Mammary microvascular endothelial cell (primary cell): ENCODE measurements at places on chromosomes 16 and 17. TPM values are rescaled to one million over a fixed set of nuclear protein-coding genes. Genes with fewer than 3 reads are reported as not detected.

KRTAP4-3 gene
- not detected in 2 replicates for total RNA-seq

YPEL3 gene
- total RNA-seq: 17.7 and 21.3 TPM in 2 replicates

MYH8 gene
- not detected in 2 replicates for total RNA-seq

UBFD1 gene
- 67.1 and 82.6 TPM in 2 replicates for total RNA-seq

SSTR5 gene
- total RNA-seq: not detected in 2 replicates

CCL23 gene
- not detected in 2 replicates for total RNA-seq

CUEDC1 gene
- total RNA-seq: 13.4 and 16.4 TPM in 2 replicates

FASN gene
- 169 and 174 TPM in 2 replicates for total RNA-seq

XYLT2 gene
- total RNA-seq: 33.5 and 38.4 TPM in 2 replicates

ARSG gene
- total RNA-seq: 2.9 and 5.0 TPM in 2 replicates

LIG3 gene
- 18.3 and 24.4 TPM in 2 replicates for total RNA-seq

ZNF594 gene
- total RNA-seq: 2.2 and 3.5 TPM in 2 replicates

TMEM106A gene
- total RNA-seq: 5.5 and 6.4 TPM in 2 replicates

SEC14L5 gene
- total RNA-seq: not detected in 2 replicates

PGS1 gene
- total RNA-seq: 25.2 and 27.6 TPM in 2 replicates

HSD17B2 gene
- 299 and 347 TPM in 2 replicates for total RNA-seq

PABPN1L gene
- total RNA-seq: not detected in 2 replicates

ZP2 gene
- not detected in 2 replicates for total RNA-seq

CLEC18B gene
- total RNA-seq: 0.20 TPM in 1 of 2 replicates, not detected in the other

ALOX15 gene
- not detected in 2 replicates for total RNA-seq

MRPL45 gene
- 34.5 and 37.8 TPM in 2 replicates for total RNA-seq

HES7 gene
- 0.13 and 6.6 TPM in 2 replicates for total RNA-seq

NPIPB2 gene
- total RNA-seq: 0.30 and 0.60 TPM in 2 replicates

PRSS22 gene
- total RNA-seq: not detected in 2 replicates

IL32 gene
- total RNA-seq: 824 and 885 TPM in 2 replicates
